ENCODE measurements at places on chromosomes 2 and 18.

DNA sequence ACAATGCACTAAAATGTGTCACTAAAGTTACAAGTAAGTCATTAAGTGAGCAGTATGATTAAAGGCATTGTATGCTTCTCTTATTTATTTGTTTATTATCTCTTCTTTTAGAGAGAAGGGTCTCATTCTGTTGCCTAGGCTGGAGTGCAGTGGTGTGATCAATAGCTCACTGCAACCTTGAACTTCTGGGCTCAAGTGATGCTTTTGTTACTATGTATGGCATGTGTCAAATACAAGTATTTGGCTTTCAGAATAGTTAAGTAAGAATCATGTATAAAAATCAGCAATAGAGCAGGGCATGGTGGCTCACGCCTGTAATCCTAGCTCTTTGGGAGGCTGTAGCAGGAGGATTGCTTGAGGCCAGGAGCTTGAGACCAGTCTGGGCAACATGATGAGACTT lies 15.8 kb upstream of the AAK1 start:
- H3K4me3 ChIP-seq = no peak overlapping the region
- no peaks in the 10 kb centered on the region for H3K36me3 ChIP-seq
- H3K27me3 ChIP-seq = no peaks in the 10 kb centered on the region
- no peak overlapping the region for H3K27ac ChIP-seq
- no peaks in the 10 kb centered on the region for H3K4me1 ChIP-seq

DNA sequence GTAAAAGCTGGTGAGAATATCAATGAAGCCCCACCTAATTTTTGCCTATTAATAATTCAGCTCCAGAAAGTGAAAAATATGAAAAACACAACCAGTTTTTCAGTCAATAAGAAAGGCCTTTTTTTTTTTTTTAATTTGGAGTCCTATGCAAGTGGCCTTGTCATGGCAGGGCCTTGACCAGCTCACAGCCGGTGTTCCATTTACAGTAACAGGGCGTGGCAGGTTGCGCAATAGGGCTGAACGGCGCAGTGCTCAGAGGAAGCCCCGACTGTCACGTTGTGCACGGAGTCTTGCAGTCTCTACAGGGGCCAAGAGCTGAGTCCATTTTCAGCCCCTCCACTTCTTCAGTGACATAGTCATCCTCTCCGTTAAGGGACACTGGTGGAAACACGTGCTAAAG lies 184.1 kb upstream of the FN1 start:
- peaks cover 10% of the 10 kb centered on the region for H3K36me3 ChIP-seq
- DNase-seq = no peak
- no peak overlapping the region for H3K27ac ChIP-seq
- peaks cover 4% of the 10 kb centered on the region for H3K4me1 ChIP-seq
- H3K27me3 ChIP-seq = no peaks in the 10 kb centered on the region

DNA sequence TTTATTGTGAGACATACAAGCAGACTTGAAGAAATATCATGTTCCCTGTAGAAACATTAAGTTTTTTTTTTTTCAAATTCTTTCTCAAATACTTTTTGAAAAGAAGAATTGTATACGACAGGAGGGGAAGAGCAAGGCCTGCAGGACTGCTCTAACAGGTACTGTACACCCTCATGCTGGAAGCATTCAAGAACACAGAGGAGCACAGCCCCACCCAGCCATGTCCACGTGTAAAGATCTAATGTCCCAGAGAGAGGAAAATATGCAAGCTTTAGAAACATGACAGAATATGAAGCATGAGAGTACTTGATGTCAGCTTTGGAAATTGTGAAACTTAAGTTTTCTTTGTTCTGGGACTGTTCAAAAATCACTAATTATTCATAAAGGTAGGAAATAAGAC lies 191.6 kb downstream of the TTC32 start:
- no peak for DNase-seq
- H3K27ac ChIP-seq = no peak overlapping the region
- no peaks in the 10 kb centered on the region for H3K27me3 ChIP-seq
- no peaks in the 10 kb centered on the region for H3K36me3 ChIP-seq
- no peaks in the 10 kb centered on the region for H3K4me1 ChIP-seq

DNA sequence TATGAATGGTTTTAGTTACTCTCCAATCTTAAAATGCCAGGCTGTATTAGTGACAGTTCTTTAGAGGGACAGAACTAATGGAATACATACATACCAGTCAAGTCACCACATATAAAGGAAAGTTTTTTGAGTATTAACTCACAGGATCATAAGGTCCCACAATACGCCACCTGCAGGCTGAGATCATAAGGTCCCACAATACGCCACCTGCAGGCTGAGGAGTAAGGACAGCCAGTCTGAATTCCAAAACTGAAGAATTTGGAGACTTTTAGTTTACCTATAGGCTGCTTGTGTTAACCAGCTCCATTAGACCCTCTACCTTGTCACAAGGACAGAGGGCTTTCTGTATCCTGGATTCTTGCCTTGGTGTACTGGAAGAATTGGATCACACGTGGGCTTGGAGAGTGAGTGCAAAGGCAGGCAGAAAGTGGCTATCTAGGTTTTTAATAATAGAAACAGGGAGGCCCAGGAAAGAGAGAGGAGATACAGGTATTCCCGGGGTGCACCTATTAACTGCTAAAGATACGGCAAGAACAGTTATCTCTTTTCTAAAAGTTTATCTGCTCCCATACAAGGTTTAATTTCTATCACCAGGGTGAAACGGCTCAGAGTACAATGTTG lies 234.9 kb upstream of the CYRIA start:
- DNase-seq = peak; percentile 68
- H3K4me1 ChIP-seq = no peaks in the 10 kb centered on the region
- peak overlapping the region; percentile 41 for H3K4me3 ChIP-seq
- H3K27ac ChIP-seq = no peak overlapping the region
- no peaks in the 10 kb centered on the region for H3K27me3 ChIP-seq
